ENCODE measurements at places on chromosomes 16 and 17. TPM values are rescaled to one million over a fixed set of nuclear protein-coding genes. Genes with fewer than 3 reads are reported as not detected.

HOXB5 gene
- 0.54 TPM for total RNA-seq

YBX2 gene
- total RNA-seq, result not detected

AOC2 gene
- total RNA-seq, result 0.36 TPM

SMIM36 gene
- not detected for total RNA-seq

DNA sequence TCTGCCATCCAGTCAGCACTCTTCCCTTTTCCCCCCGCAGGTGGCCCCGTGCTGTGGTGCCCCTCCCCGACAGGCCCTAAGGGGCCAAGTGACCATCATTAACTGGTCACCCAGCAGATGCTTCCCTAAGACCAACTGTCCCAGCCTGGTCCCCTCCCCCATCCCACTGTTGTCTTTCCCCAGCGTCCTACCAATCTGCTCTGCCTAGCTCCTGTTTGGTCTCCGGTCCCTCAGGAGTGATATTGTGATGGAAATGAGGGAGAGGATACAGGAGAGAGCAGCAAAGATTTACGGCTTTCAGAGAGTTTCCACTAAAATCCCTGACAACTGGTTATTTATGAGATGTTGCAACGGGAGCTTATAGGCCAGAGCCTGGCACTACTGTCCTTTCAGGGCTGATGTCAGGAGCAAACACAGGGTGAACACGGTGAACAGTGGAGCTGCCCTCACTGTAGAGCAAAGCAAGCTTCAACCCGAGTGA, 1.4 kb upstream of the TTLL6 start:
- no peak for DNase-seq

KRT12 gene
- total RNA-seq, result not detected

GRCh38 chr16:18846416-18846815, 45.1 kb upstream of the ARL6IP1 start:
- no peak for DNase-seq

MT1G gene
- total RNA-seq, result not detected

- no peak for DNase-seq
Measured at GRCh38 chr17:79113699-79114457, 39.3 kb downstream of the ENGASE start.

DNA sequence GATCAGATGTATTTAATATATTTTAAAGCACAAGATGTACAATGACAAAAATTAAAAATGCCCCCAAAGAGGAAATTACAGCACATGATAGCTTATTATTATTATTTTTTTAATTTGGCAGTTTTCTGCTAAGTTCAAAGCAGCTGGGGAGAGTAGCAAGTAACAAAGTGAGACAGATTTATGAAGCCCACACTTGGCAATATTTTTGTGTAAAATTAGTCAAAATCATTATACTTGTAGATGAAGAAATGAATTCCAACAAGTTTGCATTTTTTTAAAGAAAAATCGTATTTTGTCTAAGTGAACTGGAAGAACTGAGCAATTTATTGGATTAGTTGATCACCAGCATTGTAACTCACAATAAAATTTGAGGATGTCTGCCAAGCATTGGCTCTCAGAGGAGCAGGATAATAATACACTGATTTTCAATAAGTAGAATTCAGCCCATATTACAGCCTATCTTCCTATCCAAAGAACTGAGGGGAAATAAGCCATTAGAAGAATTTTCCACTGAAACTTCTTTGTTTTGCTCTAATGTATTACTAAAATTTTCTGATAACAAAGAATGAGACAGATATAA, 215.6 kb downstream of the MAP2K6 start:
- DNase-seq, result no peak

MPV17L gene
- total RNA-seq, result not detected

DNA sequence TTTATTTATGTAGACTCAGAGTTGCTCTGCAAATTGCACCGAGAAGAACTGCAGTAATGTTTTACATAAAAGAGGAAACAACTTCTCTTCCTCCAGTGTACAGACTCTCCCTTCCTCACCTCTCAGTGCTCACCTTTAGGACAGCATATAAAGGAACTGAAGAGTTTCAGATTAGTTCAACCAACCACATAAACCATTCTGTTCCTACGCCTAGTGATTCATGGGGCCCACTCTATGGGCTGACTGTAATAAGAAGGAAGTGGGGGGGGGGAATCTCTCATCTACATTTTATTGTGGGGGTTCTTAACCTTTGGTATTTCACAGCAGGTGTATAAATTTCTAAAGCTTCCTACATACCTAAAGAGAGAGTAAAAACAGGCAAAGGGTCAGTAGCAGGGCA, 18.3 kb downstream of the ZSWIM7 start:
- no peak for DNase-seq

ATP6V0C gene
- total RNA-seq, result 8.6 TPM

TMED6 gene
- not detected for total RNA-seq

- DNase-seq, result no peak
Measured at GRCh38 chr17:36592716-36593321, 1.1 kb downstream of the DHRS11 start.

GRCh38 chr17:66767154-66767933, 67.6 kb upstream of the CACNG5 start:
- DNase-seq, result no peak

GRCh38 chr17:42276609-42277341, 584 bp upstream of the STAT5B start:
- DNase-seq, result peak; percentile 88

DNA sequence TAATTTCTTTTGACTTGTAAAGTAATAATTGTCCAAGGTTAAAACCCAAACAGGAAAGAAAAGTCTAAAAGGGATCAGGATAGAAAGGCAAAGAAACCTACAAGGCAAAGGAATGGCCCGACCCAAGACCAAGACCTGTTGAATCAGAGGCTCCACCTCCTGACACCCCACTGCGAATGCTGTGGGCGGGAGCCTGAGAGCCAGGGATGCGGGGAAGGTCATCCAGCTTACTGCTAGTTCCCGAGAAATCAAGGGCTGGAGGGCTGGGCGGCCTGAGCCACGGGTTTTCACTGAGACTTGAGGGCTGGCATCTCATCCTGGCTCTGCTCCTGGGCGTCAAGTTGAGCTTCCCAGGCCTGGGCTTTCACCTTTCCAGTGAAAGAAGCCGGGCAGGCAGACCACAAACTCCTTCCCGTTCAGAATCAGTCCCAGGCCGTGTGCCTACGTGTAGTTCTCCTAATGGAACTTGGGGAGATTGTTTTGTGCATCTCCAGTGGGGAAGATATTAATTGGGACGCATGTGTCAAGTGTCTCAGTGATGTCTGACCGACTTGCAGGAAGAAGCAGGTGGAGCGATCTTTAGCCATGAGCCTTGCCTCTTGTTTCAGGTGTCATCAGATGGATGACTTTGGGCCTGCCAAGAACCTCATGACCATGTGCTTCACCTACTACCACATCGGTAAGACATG, 36.9 kb downstream of the CIBAR2 start:
- DNase-seq, result no peak

DNA sequence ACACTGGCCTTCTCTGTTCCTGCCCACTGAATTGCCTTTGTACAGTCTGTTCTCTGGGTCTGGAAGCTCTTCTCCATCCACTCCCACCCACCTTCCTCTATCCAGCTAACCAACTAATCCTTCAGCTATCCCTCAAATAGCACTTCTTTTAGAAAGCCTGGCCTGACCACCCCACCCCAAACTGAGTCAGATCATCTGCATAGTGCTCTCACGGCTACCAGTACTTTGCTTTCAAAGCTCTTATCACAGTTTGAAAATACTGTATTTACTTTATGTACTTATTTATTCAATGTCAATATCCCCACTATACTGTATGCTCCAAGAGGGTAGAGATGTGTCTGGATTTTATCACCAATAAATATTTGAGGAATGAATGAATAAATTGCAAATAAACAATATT, 4.5 kb upstream of the CLDN7 start:
- peak; percentile 41 for DNase-seq

- no peak for DNase-seq
Measured at GRCh38 chr17:40750391-40750790, 4.7 kb downstream of the KRT25 start.

All from IMR-90 (cell line).